CD4-positive, alpha-beta T cell treated with Interleukin-12 subunit alpha and Interleukin-12 subunit beta, for 1 hour (primary cell): ENCODE measurements at places on chromosomes 12 and 14.

DNA sequence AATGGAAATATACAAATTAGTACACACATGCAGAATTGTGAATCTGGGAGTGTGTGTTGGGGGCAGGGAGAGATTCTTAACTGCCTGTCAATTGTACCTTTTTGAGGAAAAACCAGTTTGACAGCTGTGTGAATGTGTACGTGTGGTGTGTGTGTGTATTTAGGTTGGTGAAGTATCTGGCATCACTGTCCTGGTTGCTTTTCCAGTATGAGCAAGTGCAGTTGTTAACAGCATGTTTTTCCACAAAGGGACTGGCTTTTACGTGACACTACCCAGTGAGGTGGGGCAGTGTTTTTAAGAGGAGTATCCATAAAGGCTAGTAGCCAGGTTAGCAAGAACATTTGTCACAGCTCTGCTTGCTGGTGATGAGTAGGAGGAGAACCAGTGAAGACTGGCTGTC is 56.1 kb downstream of the DAAM1 start:
- no peak for DNase-seq

- DNase-seq: no peak
These were observed 98.1 kb downstream of the KLRB1 start for GRCh38 chr12:9509464-9510161.

DNA sequence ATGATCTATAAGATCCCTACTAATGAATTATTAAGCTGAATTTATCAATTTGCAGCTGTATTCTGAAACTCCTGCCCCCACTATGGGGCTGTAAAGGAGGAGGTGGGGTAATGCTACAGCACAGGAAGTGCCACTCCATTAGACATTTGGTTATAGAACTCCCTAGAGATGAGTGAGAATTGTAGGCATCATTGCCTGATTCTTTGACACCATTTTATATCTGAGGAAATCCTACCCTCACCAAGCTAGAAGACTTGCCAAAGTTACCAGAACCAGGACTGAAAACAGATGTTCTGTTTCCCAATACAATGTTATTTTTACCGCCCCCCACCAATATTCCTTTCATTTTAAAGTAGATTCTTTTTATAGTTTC is 182.4 kb downstream of the EGLN3 start:
- no peak for DNase-seq

- DNase-seq: peak; percentile 8
These were observed 19.4 kb downstream of the RALGAPA1 start for GRCh38 chr14:35789651-35790050.

- no peak for DNase-seq
These were observed 58.1 kb upstream of the PRMT8 start for GRCh38 chr12:3432868-3433267.

DNA sequence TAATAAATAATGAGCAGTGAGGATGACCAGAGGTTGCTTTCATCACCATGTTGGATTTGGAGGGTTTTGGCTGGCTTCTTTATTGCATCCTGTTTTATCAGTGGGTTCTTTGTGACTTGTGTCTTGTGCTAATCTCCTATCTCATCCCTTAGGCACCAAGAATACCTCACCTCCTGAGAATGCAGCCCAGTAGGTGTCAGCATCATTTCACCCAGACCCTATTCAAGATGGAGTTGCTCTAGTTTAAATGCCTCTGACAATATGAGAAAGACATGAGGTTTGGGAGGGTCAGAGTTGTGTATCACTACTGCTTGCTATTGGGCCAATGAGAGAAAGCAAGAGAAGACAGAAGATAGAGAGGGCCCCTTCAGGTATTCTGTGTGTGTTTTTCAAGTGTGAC is 592.2 kb downstream of the ETNK1 start:
- DNase-seq: no peak

DNA sequence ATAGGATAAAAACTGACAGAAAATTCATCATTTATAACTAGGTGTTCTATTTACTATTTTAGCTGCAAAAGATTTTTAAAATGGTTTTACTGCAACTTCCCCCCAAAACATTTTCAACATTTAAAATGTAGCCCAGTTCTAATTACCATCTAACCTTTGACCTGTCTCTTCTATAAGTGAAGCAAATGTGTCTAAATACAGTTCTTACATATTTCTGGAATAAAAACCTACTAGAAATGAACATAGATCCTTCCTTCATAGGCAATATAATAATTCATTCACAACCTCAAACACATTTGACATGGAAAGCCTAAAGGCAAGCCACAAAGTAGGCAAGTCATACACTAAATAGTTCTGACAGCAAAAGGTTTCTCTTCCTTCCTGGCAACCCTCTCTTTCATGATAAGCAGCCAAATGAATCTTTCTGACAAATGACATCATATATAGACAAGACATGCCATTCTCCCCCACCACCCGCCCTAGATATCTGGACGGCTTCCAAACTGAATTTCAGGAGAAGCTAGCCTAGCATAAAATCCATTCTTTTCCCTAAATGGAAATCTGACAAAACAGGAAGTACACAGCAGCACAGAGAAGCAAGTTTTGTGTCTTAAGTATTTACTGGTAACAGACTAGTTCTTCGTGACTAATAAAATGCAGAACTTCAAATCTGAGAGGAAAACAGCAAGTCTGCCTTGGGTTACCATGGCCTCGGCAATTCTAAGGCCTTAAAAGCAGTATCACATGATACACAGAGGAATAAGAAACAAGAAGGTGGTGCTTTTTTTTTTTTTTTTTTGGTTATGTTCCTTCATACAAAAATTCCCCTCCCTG is 17.2 kb upstream of the ARID4A start:
- peak; percentile 45 for DNase-seq

- DNase-seq: no peak
These were observed 7.1 kb downstream of the OSBPL8 start for GRCh38 chr12:76552343-76552938.

- DNase-seq: no peak
These were observed 387.9 kb downstream of the SYT1 start for GRCh38 chr12:79252358-79253075.

GRCh38 chr14:39488600-39488999 is 56.4 kb upstream of the FBXO33 start:
- DNase-seq: no peak

DNA sequence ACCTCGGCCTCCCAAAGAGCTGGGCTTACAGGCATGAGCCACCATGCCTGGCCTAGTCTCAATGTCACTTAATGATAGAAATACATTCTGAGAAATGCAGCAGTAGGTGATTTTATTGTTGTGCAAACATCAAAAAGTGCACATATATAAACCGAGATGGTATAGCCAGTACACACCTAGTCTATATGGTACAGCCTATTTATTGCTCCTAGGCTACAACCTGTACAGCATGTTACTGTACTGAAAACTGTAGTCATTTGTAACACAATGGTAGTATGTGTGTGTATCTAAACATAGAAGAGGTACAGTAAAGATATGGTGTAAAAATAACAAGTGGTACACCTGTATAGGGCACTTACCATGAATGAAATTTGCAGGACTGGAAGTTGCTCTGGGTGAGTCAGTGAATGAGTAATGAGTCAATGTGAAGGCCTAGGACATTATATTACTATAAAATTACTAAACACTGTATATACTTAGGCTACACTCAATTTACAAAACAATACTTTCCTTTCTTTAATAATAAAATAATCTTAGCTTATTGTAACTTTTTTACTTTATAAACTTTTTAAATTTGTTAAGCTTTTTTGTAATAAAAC is 166.7 kb upstream of the SYT1 start:
- no peak for DNase-seq

DNA sequence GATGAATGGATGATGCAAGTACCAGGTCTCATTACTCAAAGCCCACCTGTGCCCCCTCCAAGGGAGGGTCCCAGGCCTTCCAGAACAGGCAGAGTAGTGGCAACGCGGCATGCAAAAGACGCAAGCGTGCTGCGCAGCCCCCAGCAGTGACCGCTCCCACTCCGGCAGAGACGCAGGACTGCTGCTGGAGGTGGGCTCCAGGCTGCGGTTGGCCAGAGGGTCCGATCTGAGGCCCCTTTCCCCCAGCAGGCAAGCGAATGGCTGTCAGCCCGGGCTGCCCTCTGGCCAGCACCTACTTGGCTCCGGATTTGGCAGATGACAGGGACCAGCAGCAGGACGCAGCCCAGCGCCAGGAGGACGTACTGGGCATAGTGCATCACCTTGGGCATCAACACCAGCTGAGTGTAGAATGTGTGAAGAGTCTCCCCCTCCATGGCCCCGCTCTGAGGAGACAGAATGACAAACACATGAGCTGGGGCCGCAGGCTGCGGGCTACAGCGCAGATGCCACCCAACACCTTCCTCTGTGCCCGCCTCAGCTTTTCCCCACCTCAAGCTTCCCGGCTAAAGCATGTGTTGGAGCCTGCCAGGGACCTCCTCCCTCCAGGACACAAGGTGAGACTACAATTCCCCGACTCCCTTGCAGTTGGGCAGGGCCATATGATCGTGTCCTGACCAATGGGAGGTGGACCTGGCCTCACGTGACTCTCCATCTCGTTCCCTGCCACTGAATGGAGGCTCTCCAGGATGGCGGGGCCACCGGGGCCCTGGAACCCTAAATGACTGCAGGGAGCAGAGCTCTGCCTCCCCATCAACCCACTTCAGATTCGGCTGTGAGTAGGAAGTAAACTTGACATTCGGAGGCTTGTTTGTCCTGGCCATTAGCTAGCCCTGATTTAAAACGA is 77.4 kb downstream of the SCARB1 start:
- no peak for DNase-seq

DNA sequence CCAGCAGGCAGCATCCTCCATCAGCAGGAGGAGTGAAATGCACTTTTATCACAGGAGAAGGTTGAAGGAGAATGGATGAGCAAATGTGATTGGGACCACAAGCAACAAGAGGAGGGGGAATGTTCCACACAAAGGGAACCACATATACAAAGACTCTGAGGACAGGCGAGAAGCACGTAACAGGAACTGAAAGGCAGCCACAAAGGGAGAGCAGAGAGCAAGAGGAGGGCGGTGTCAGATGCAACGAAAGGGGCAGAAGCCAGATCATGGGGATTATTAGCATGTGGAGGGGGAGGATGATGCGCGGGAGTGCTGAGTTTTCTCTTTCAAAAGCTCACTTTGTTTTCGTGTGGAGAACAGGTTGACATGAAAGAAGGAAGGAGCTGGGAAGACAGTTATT is 241.1 kb downstream of the SPTSSA start:
- DNase-seq: no peak

GRCh38 chr14:99515301-99516155 is 34.3 kb downstream of the CCNK start:
- DNase-seq: no peak

DNA sequence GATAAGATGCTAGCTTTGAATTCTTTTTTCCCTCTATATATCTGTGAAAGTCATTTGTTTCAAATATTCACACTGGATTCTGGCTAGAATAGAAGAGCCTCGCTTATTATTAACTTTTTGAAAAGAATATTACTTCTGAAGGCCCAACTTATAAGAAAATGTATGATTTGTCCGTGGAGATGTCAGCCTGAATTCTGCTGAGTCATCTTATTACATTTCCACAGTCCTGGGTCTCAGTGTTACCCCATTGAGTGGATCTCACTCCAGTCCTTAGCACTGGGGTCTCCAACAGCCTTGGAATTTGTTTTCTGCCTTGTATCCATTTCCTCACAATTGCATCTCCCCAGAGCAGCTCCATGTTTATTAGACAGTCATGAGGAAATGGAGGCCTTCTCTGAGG is 907.9 kb downstream of the VRK1 start:
- no peak for DNase-seq

DNA sequence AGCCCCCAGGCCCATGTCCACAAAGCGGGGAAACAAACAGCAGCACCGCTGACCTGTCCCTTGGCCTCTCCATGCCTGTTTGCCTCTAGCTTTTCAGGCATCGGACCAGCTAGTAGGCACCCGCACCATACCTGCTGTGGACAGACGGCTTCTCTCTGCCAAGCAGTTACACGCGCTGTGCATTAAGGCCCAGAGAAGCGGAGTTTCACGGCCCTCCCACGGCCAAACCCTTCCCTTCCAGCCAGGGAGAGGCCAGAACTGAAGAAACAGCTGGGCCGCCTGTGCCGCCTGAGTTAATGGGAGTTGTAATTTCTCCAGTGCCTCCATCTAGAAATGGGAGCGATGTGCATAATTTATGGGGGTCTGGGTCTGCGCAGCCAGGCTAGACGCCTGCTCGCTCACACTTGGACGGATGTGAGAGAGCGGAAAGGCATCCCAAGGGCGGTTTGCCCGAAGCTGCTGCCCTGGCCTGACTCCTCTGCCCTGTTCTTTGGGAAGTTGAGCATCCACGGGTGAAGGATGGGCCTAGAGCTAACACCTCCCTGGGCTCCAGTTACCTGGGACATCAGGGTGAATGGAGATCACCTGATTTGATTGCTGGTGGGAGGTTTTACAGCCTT is 89.7 kb upstream of the BCL11B start:
- no peak for DNase-seq

GRCh38 chr12:3263282-3263681 is 186.1 kb downstream of the TSPAN9 start:
- no peak for DNase-seq

GRCh38 chr12:70982286-70982685 is 61.7 kb upstream of the PTPRR start:
- no peak for DNase-seq

DNA sequence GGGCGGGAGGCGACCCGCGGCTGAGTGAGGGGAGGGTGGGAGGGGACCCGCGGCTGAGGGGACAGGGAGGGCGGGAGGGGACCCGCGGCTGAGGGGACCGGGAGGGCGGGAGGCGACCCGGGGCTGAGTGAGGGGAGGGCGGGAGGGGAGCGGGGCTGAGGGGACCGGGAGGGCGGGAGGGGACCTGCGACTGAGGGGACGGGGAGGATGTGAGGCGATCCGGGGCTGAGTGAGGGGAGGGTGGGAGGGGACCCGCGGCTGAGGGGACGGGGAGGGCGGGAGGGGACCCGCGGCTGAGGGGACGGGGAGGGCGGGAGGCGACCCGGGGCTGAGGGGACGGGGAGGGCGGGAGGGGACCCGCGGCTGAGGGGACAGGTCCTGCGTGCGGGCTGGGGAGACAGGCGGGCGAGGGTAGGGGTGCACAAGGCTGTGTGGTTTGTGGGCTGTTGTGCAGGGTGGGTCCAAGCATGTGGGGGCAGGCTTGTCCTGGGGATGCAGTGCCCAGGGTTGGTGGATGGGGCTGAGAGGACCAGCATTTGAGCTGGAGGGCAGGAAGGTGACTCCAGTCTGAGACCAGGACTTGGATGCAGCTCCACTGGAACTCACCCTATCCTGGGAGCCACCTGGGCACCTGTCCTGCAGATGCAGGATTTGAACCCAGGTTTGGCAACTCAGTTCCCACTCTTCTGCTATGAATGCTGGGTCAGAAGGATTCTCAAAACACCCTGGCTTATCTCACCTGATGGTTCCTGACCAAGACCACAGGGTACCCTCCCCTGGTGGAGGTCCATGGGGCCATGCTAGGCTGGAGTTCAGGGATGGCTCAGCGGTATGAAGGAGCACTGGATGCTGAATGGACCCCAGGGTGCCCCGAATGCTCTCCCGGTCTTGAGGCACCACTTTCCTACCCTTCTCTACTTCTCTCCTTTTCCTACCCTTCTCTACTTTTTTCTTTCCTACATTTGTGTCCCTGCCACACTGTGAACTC is 9.4 kb downstream of the PLD4 start:
- no peak for DNase-seq
